Stimulated activated CD4-positive, alpha-beta T cell treated with anti-CD3 and anti-CD28 coated beads, Interleukin-2, amount 100 ng/mL, for 24 hours (primary cell): ENCODE measurements at places on chromosomes 6 and 20.

GRCh38 chr6:13848522-13849150 lies 34.3 kb upstream of the MCUR1 start:
- no peak for DNase-seq

- no peak for DNase-seq
Measured at GRCh38 chr6:138456401-138456790, 42.9 kb downstream of the NHSL1 start.

GRCh38 chr6:122751326-122751725 lies 28.2 kb upstream of the FABP7 start:
- no peak for DNase-seq

DNA sequence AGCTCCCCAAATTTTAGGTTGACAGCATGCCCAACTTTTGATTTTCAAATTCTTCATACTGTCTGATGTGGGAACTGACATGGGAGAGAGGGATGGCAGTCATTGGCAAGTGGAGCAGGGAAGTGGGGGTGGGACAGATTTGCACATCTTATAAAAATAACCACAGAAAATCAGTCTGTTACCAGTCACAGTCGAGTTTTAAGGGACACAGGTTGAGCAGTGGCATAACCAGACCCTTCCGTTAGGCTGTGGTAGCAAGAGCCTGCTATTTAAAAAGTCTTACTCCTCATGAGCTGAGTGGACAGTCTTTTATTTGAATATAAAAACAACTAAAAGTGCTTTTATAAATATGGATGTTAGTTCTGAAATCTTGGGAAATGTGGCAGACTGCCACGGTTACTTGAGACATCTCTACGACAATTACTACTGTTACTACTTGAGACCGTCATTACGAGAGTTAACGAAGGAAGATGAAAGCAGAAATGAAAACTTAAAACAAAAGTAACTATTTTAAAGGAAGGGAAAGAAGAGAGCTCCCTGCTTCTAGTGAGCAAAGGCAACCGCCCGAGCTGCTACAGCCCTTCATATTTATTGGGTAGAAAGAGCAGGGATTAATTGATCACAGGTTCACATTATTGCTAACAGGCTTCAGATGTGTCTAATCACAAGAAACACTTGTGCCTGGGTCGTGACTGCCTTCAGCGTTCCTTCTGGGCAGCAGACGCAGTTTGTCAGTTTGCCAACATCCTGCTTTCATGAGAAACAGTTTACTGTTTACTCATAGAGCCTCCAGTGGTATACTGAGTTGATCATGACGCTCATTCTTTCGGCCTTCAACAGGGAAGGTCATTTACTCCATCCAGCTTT lies 71.3 kb downstream of the EFHC1 start:
- no peak for DNase-seq

GRCh38 chr6:85143676-85144075 lies 306.2 kb upstream of the NT5E start:
- DNase-seq, result no peak

GRCh38 chr6:157586476-157587126 lies 205.6 kb downstream of the ZDHHC14 start:
- DNase-seq, result no peak

DNA sequence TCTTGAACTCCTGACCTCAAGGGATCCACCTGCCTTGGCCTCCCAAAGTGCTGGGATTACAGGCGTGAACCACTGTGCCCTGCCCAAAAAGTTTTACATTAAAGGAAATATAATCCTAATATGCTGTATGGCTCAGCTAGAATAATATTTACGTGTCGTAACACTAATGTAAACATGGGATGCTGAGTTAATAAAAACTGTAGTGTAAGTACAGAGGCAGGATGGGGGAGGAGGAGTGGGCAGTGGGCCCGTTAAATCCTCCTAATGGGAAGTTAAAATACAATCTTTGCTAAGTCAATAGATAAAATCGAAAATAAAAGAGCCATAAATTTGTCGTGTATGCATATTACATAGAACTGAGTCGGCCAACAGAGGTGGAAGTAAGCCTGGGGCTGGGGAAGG lies 12.1 kb upstream of the IP6K3 start:
- no peak for DNase-seq

- no peak for DNase-seq
Measured at GRCh38 chr6:37253486-37254007, 4.0 kb upstream of the TBC1D22B start.

DNA sequence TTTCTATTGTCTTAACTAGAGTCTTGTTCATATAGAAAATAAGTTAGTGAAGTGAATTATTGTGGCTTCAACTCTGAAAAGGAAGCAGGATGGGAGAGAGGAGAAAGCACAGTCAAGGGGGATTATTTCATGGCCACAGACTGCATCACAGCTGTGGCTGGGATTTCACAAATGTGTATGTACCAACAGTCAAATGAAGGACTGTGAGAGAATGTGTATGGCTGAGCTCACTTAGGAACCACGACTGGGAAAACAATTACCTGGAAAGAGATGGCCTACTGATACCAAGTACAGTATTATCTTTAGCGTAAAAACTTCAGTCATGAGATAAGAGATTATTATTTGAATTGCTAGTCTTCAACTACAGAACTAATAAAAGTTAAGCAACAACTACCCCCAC lies 54.9 kb downstream of the SESN1 start:
- no peak for DNase-seq

GRCh38 chr6:53347250-53347920 lies 1.4 kb downstream of the ELOVL5 start:
- no peak for DNase-seq

GRCh38 chr6:11615214-11615602 lies 77.7 kb downstream of the TMEM170B start:
- no peak for DNase-seq

DNA sequence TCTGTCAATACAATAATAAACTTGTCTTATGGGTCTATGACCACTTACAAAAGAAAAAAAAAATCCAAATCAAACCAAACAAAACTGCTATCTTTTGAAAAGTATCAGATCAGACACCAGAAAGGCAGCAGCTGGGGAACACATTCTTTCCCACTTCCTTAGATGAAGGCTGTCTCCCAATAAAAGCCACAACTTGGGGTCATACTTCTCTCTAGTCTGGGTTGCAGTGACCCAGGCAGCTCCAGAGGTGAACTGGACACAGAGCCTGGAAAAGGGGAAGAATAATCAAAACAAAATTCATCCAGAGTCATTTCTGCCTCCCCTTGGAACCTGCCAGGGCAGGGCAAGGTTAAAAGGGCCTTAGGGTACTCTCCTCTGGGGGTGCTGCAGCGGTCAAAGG lies 19.1 kb downstream of the ATXN1 start:
- DNase-seq, result no peak

- no peak for DNase-seq
Measured at GRCh38 chr6:143529095-143529494, 17.6 kb upstream of the FUCA2 start.

- no peak for DNase-seq
Measured at GRCh38 chr20:49377326-49377725, 99.5 kb upstream of the ZNFX1 start.
